ENCODE measurements at places on chromosomes 5 and 9.

DNA sequence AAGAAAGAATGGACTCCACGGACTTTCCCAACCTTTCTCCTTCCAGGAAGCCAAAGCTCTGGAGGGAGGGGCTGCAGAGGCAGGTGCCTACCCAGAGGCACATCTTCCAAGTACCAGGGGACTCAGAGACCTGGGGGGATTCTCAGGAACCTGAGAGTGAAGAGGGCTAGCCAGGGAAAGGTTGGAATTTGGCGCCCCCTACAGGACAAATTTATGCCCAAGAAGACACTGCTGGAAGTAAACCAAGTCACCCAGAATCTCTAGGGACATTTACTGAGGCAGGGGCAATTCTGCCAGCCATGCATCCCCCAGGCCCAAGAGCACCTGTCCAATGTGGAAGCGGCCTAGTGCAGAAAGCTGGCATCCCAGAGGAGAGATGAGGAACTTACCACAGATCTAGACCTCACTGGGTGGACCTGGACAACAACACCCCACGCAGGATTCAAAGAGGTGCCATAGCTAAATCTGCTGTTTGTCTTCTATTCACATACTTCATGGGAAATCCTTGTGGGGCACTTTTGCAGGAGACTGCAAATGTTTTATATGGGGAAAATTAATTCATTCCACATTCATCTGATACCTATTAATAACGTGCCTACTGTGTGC is 25.9 kb upstream of the IDNK start:
- DNase-seq = peak; percentile 34

GRCh38 chr9:100725371-100725770 is 147.5 kb downstream of the CAVIN4 start:
- no peak for DNase-seq

DNA sequence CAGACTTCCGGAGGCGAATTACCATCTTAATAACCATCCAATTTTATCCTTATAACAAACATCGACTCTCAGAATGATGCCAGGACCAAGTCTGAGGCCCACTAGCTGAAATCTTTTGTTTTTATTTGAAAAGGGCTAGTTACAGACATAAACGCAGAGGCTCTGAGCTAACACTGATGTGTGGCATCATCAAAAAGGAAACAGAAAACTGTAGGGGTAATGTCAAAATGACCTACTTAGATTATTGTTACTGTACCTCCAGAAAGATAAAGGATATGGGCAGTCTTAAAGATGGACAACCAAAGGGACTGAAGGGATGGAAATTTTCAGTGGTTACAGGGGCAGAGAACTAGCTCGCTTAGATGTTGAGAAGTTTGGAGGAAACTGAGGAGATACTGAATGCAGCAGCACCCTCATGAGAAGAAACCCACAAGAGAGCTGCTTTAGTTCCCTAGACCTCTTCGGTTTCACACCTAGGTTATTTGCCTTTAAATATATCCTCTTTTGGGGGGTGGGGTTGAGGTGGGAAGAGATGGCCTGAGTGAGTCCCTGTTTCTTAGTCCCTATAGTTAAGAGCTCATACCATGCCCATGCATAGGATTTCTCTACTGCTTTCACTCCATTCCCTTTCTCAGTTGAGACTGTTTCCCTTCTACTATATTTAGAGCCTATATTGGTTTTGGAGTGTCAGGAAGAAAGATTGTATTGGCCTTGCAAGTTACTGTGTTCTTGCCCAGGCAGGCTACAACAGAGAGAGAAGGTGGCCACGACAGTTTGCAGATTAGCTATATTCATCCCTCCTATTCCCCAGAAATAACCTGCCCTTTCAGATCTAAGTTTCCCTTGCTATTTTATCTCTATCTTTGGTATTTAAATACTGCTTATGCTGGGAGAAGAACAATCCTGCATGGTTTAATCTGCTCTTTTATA is 320.4 kb upstream of the EFNA5 start:
- DNase-seq = no peak

DNA sequence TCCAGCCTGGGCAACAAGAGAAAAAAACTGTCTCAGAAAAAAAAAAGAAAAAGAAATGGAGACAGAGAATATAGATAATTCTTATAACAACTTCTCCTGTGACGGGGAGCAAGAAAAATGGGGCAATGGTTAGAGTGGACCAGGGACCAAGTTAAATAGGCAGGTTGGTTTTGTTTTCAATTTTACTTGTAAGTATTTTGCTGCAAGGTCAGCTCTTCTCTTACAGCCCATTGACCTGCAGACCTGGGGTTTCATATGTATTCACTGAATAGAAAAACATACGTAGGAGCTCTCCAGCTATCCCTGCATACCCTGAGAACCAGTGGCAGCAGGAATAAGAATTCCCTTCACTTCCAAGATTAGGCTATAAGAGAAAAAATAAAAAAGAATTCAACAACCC is 29.2 kb upstream of the IL13 start:
- DNase-seq = no peak

- DNase-seq = peak; percentile 15
Measured at GRCh38 chr5:167918184-167918812, 373.1 kb upstream of the WWC1 start.
